ENCODE measurements at places on chromosomes 7 and 10.

DNA sequence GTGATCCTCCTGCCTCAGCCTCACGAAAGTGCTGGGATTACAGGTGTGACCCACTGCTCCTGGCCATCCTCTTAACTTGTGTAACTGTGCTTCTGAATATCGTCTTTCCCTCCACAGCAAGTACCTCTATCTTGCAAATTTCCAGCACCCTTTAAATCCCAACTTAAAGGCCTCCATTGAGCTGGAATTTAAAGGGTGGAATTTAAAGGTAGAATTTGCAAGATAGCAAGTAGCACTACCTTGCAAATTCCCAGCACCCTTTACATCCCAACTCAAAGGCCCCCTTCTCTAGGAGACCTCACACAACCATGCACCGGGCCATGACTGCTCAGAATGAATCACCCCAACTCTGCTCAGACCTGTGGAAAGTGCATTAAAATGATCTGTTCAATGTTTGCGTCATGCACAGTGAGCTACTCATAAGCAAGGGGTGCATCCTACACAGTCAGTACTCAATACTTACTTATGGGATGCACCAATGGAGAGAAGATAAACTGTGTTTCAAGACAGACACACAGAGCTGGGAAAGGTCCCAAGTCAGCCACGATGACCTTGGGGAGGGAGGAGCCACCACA lies 17.8 kb upstream of the SDK1 start:
- no peak for DNase-seq

DNA sequence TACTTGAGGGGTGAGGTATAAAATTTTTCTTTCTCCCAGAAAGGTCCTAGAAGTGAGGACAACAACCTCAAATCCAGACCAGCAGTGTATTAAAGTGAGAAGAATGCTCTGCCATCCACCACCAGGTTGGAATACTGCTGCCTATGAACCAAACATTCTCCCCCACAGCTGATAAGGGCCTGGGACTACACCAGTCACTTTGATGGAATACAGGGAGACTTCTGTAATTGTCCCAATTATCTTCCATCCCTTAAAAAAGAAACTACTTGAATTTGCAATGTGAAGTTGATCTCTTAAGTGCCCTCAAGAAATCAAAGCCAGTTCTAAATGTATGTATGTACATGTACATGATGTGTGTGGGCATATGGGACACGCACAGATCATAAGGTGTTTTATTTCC lies 3.0 kb downstream of the TBX20 start:
- DNase-seq: no peak

- no peak for DNase-seq
Measured at GRCh38 chr10:132855889-132856288, 69.9 kb upstream of the NKX6-2 start.

DNA sequence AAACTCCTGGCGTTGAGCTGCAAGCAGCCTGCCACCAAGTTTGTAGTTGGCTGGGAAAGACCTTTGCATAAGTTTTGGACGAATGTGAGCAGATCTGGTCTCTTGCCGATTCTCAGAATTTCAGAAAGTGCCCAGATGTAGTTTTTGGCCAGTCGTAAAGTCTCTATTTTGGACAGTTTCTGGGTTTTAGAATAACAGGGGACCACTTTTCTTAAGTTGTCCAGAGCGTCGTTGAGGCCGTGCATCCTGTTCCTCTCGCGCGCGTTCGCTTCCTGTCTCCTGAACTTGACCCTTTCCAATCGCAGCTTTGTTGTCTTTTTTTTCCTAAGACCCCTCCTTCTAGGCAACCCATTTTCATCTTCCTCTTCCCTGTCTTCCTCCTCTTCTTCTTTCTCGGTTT lies 1.8 kb downstream of the NEUROD6 start:
- DNase-seq: no peak

GRCh38 chr7:155861480-155861868 lies 49.2 kb upstream of the SHH start:
- no peak for DNase-seq

DNA sequence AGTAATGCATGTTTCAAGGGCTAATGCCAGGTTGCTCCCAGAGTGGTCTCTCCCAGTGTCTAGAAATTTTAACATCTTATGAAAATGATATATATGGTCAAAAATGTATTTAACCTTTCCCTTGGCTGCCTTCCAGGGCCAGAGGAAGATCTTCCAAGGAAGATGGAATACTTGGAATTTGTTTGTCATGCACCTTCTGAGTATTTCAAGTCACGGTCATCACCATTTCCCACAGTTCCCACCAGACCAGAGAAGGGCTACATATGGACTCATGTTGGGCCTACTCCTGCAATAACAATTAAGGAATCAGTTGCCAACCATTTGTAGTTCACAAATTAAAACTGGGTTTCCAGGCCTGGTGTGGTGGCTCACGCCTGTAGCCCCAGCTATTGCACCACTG lies 9.0 kb downstream of the GATAD1 start:
- DNase-seq: no peak

GRCh38 chr7:11642276-11642675 lies 189.7 kb downstream of the THSD7A start:
- DNase-seq: no peak

GRCh38 chr7:116445447-116446211 lies 53.9 kb upstream of the CAV2 start:
- DNase-seq: no peak

DNA sequence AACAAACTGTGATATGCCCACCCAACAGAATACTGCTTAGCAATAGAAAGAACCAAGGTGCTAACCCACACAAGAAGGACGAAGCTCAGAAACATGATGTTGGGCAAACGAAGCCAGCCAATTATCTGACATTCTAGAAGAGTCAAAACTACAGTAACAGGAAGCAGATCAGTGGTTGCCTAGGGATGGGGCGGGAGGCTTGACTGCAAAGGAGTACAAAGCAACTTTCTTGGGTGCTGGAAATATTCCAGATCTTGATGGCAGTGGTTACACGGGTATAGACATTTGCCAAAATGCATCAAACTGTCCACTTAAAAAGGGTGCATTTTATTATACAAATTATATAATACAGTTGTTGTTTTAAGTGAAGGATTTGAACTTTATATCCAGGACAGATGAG lies 41.1 kb upstream of the RET start:
- peak; percentile 7 for DNase-seq

DNA sequence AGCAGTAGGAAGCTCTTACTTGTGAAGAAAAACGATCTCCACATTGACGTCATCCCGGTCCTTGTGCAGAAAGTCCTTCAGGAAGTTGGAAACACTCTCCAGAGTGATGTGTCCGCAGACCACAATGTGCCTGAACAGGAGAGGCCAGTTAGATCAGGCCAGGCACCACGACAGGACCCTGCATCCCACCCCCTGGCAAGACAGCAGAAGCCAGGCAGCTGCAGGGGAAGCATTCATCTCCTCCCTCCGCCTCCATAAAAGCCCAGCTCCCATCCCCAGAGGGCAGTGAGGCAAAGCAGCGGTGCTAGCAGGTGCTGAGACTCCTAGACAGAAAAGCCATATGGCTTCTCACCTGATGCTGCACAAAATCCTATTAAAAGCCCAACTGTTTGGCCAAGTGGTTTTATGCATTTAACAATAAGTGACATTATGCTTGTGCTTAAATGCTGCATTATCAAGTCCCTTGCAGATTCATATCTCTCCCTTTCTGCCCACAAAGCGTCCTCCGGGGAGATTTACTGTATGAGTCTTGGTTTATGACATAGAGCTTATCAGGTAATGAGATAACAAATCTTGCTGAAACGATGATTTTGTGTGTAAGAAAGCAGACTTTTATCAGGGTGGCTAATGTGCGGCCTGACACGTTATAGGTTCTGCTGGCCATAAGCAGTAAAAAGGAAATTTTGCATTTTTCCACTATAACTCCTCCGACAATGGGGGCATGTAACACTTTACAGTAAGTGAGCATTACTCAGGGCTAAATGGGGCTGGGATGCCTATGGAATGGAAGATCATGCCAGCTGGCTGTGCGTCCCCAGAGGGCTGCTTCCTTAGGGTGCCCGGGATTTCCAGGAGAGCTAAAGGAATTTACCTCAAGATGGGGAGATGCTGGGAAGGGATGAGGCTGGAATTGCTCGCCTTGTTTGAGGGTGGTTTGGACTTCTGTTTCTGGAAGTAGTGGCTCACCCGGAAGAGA lies 546.9 kb downstream of the KCNMA1 start:
- no peak for DNase-seq

DNA sequence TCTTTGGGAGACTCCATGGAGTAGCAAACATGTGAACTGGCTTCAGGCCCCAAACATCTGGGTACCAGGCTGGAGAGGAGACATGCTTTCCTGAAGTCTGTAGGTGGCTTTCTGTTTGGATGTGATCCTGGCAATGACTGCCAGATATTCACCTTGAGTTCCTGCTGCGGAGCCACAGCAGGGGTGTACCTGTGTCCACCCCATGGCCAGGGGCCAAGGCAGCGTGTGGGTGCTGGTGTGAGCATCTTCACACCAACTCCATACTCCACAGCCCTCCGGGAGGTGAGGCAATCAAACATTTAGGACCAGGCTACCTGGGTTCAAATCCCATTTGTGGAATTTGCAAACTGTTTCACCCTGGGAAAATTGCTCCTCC lies 113.0 kb downstream of the ADCY1 start:
- no peak for DNase-seq

DNA sequence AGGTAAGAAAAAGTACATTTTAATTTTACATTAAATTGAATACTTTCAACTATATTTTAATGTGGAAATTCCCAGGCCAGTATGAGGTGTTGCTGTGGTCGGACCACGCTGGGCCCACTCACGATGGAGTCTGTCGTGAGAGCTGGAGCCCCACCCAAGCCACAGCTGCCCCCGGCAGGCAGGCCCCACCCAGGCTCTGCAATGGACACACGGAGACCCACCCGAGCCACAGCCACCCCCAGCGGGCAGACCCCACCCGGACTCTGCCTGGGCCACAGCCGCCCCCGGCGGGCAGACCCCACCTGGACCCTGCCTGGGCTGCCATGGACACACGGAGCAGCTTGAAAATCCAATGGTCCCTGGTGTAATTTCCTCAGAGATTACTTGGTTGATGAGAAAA lies 141.3 kb downstream of the PTPRN2 start:
- no peak for DNase-seq

DNA sequence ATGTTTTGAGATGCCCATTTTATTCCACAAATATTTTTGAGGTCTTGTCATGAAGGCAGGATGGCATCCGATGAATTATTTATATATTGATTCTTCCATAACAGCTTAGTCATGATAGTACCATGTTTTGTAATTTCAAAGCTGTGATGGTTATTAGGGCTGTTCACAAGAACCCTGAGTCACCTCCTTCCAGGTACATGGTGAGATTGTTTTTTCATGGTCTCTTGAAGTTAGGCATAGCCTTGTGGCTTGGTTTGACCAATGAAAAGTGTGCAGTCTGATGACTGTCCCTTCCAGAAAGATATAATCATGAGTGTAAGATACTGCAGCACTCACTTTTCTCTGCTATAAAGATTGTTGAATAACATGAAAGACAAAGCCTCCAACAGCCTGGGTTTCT lies 274.8 kb downstream of the FGFR2 start:
- DNase-seq: no peak

DNA sequence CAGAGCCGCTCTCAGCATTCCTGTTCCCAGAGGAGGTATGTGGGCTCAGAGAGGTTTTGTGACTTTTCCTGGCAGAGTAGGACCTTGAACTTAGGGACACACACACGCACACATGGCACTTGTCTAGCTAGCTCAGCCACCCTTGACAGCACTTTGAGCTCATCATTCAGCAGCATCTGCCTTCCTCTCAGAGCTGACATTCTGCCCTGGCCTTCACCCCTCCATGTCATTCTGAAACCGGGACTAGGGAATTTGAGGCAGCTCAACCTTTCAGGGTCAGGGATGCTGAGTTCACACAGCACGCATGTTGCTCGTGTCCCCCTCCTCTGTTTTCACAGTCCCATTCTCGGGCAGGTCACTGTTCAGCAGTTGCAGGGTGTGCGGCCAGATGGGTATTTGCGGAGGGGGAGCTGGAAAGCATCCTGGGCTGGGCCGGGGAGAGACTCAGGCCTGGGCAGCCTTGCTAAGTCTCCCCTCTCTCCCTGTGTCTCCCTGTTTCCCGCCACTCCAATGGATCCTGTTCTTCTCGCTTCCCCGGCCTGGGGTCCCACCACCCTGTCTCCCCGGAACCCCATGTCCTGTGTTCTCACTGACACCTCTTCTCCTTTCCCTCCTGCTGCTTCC lies 78.0 kb downstream of the COL13A1 start:
- no peak for DNase-seq
